ENCODE measurements at places on chromosomes 4 and X.

- DNase-seq, result no peak
Observed at GRCh38 chr4:155703486-155704247, 37.0 kb downstream of the GUCY1A1 start.

DNA sequence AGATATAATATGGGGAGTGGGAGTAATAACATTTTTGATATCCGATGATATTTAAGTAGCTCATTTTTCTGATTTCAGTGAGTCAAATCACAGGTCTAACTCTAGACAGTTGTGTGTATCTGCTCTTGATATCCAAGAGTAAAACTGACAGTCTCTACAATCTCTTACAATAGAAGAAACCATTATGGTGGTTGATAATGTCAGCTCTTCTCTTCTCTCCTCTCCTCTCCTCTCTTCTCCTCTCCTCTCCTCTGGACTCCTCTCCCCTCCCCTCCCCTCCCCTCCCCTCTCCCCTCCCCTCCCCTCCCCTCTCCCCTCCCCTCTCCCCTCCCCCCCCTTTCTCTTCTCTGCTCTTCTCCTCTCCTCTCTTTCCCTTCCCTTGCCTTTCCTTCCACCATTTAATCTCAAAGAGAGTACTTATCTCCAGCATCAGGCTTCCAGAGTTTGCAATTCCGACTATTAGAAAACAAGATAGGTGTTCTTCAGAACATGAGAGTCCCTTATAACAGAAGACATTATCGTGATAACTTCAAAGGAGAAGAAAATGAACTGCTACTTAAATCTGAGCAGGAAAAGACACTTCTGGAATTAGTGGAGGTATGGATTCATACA lies 6.2 kb downstream of the TDO2 start:
- DNase-seq, result no peak

- no peak for DNase-seq
Observed at GRCh38 chr4:13238936-13239335, 245.2 kb downstream of the RAB28 start.

- DNase-seq, result no peak
Observed at GRCh38 chr4:125254106-125254505, 60.6 kb upstream of the FAT4 start.

DNA sequence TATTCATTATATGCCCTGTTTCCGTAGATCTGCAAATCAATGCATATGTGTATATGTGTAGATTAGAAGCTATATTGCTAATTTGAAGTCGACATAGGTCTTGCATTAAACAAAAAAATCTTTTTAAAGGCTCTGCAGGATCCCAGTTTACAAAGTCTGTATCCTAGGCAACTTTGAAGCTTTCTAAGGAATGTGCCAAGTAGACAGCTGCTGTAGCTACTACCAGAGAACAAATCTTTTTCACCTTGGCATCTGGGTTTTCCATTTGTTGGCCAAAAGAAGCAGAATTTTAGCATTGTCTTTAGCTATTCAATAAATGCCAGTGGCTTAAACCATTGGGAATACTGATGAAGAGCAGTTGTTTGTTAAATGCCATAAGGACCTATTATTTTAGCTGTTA lies 88.0 kb downstream of the NAA11 start:
- DNase-seq, result no peak

GRCh38 chr4:7206385-7206784 lies 14.0 kb downstream of the SORCS2 start:
- DNase-seq, result no peak

GRCh38 chr4:109011241-109012026 lies 248.6 kb upstream of the ETNPPL start:
- DNase-seq, result no peak

DNA sequence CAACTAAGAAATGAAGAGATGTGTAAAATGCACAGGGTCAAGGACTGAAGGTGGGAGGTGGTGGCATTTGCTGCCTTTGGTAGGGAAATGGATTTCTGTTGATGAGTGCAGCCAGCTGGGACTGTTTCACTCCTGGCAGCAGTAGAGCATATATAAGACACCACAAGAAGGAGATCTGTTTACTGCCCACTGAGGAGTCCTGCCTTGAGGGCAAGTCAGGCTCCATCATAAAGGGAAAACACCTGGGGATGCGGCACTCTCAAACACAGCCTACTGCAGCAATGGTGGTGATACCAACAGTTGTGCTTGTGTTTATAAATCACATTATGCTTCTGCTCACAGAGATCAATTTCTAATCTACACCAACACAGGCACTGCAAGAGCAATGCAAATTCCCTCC lies 222.1 kb downstream of the TACR3 start:
- DNase-seq, result no peak

DNA sequence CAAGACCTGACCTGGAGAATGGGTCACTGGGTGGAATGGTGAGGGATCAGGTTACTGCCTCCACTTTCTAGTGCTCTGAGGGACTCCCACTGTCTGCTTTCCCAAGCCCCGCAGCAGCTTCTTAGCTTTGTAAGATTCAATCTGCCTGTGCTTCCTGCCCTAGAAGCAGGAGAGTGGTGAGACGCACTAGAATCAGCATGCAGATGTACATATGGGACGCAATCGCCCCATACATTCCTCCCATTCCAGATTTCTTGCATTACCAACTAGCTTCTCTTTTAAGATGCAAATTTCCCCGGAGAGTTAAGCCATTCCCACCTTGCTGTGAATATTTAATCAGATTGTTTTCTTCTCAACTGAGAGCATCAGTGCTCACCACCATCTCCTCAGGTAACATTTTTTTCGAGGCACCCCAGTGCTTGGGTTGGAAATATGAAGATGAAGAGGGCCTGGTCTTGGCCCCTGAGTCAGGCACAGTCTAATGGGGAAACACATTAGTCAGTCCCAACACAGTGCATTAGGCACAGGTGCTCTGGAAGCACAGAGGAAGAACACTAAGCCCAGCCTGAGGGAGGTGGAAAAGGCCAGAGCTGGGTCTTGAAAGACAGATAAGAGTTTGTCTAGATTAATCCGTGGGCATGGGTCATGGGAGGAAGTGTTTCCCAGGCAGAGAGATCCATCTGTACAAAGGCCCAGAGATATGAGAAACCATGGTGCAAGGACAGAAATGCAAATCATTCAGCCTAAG lies 66.7 kb upstream of the PRPS1 start:
- DNase-seq, result no peak

DNA sequence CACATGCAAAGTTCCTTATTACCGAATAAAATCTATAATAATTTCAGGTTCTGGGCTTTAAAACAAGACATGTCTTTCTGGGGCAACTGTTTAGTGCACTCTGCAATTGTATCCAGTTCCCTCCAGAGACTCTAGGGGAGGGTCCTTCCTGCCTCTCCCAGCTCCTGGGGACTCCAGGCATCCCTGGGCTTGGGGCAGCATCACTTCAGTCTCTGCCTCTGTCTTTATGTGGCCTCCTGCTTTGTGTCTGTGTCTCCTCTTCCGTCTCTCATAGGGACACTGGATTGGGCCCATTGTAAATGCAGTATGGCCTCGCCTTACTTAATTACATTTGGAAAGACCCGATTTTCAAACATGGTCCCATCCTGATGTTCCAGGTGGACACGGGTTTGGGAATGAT lies 10.9 kb upstream of the ASMTL start:
- DNase-seq, result no peak

- no peak for DNase-seq
Observed at GRCh38 chrX:95325185-95325584, 1359.5 kb upstream of the DIAPH2 start.

- no peak for DNase-seq
Observed at GRCh38 chrX:96432647-96433046, 252.0 kb upstream of the DIAPH2 start.

DNA sequence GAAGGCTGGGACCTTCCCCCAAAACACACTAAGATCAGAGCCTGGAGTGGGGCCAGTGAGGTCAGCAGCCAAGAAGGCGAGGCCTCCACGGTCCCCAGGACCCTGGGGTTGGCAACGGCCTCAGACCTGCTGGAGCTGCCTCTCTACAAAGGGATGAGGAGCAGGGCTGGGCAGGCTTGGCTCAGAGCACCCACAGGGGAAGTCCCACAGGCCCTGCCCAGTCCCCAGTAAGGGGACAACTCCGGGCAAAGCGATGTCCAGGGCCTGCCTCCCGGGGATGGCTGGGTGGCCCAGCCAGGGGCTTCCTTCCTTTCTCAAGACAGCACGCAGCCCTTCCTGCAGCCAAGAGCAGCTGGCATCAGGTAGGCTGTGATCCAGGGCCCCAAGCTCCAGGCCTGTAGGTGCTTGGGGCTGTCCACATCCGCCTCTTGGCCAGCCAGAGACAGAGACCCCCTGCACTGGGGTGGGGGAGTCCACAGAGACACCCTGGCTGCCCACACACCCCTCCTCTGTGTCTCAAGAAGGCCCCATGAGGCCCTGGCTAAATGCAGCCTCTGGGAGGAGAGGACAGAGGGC lies 5.7 kb downstream of the MXD4 start:
- no peak for DNase-seq

DNA sequence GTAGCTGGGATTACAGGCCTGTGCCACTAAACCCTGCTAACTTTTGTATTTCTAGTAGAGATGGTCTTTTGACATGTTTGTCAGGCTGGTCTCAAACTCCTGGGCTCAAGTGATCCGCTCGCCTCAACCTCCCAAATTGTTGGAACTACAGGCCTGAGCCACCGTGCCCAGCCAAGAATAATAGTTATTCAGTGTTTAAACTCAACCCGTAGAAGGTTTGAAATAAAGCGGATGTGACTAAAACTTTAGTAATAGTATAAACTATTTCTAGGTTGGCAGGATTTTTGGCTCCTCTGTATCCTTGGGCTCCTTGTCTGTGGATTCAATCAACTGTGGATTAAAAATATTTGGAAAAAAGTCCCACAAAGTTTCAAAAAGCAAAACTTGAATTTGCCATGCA lies 37.8 kb downstream of the PCDH10 start:
- no peak for DNase-seq

- DNase-seq, result no peak
Observed at GRCh38 chr4:80036949-80037685, 35.9 kb downstream of the ANTXR2 start.

GRCh38 chr4:25160714-25161592 lies 704 bp upstream of the SEPSECS start:
- DNase-seq, result no peak

- no peak for DNase-seq
Observed at GRCh38 chr4:139735381-139736273, 70.0 kb downstream of the MGST2 start.

DNA sequence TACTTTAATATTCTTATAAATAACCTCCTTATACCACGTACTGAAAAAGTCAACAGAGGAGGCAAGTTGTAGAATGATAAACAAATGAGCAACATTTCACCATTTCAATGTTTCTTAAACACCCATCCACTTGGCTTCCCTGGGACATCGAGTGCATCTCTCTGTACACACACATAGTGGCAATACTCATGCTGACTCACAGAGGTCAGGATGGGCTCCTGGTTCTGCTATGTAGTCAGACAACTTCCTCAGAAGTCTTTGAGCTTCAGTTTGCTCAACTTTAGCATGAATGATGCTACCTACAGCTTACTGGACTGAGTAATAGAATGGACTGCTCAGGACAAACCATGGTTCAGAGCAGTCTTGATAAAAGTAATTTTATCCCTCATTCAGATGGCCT lies 56.9 kb downstream of the MAD2L1 start:
- DNase-seq, result no peak

DNA sequence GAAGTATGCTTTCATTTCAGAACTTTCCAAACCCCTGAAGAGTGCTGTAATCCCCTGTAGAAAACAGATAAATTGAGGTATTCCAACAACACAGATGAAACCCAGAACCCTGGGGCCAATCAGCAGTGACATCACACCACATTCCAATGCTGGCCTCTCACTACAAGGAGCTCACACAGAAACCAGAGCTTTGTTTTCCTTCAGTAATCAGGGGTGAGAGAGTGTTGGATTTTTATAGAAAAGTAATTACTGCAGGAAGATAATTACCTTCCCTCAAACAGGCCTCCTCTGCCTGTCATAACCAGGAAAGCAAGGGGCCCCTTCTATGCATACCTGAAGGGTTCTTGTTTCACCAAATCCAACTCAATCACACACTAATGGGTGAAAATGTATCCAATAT lies 246.2 kb downstream of the SCFD2 start:
- DNase-seq, result no peak

DNA sequence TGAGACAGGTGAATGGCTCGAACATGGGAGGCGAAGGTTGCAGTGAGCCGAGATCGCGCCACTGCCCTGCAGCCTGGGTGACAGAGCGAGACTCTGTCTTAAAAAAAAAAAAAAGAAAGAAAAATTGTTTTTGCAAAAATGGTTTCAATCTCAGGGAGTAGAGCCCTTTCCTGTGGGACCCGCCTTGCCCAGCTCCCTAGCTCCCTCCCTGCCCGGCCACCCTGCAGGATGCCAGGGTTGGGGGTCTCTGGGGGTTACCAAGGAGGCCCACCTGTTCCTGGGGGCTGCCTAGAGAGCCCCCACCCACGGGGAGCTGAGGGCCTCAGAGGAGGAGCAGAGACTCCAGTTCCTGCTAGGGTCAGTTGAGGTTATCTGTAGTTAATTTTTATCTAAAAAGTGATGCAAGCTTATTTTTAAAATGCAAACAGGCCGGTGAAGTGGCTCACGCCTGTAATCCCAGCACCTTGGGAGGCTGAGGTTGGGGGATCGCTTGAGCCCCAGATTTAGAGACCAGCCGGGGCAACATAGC lies 18.7 kb upstream of the PLCXD1 start:
- DNase-seq, result no peak

DNA sequence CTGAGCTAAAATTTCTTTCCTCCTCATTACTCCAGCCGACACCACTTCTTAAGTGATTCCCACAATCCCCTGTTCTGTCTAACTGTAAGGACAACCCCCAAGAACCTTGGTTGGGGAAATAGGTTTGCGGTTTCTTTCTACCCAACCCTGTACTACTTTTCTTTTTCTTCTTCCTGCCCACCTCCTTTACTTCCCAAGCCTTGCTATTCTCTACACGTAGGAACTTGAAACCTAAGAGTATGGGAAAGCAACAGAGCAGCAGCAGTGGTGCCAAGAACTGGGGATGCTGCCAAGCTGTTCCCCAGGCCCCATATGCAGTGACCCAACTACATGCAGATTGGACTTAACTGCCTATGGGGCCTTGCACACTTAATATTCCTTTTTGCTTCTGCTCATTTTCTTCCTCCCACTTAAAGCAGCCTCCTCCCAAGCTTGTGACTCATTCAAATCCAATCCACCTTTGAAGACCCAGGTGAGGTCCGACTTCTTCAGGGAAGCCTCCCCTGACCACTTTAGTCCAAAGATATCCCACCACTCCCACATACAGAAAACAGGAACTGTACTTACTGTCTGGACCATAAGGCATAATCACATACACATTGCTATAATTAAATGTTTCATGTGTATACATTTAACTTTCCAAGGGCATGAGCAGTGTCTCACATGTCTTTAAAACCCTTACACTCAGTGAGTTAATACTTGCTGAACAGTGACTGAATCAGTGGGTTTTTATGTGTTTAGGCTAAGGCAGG lies 1.7 kb downstream of the FAM120C start:
- DNase-seq, result no peak

DNA sequence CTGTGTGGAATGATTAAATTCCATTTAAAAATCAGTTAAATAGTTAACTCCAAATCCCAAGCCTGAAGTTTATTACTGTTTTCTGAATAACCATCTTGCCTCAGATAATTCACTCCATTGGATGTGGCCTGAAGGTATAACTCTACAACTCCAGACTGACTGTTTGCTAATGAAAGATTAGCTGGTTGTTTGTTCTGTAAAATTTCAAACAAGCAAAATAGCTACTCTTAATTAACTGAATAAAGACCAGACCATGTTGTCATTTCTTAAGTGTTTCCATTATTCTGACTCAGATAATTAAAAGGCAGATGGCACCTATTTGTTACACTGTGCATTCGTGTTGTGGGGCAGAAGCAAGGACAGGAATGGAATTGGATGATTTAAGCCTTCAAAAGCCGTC lies 78.5 kb upstream of the DDIT4L start:
- no peak for DNase-seq

GRCh38 chr4:166324321-166324720 lies 451.3 kb downstream of the TLL1 start:
- DNase-seq, result no peak

- DNase-seq, result no peak
Observed at GRCh38 chr4:158817562-158818296, 48.9 kb downstream of the FNIP2 start.

Data from stimulated activated CD4-positive, alpha-beta T cell treated with anti-CD3 and anti-CD28 coated beads, TNF-alpha, amount 100 ng/mL, for 48 hours (primary cell).